ENCODE measurements at places on chromosomes 1 and 21.

DNA sequence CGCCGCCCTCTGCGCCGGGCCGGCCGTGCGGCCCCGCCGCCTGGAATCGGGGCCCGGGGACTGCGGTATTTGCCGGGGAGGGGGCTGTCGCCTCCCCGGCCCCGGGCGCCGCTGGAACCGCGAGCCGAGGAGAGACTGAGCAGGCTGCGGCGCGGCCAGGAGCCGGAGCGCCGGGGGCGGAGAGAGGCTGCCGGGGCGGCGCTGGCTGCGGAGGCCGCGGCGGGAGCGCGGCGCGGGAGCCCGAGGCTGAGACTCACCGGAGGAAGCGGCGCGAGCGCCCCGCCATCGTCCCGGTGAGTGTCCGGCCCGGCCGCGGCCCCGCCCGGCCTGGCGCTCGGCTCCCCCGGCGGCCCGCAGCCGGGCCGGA lies 746 bp downstream of the DYRK1A start:
- DNase-seq, result no peak

DNA sequence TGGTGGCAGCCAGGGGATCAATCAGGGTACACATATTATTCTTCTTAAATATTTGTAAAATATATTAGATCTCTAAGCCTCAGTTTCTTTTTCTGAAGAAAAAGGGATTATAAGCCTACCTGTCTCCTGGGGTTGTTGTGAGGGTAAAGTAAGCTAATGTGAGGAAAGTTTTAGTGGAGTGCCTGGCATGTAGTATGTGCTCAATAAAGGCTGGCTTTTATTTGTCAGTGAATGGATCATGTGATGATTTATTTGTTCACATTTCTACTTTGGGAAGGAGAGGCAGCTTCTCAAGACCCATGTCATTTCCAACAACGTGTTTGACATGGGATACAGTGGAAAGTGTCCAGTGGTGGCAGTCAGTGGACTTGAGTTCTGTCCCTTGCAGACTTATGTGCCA lies 12.4 kb upstream of the RBM15 start:
- no peak for DNase-seq

GRCh38 chr1:5939271-5940170 lies 52.7 kb downstream of the NPHP4 start:
- DNase-seq, result no peak

DNA sequence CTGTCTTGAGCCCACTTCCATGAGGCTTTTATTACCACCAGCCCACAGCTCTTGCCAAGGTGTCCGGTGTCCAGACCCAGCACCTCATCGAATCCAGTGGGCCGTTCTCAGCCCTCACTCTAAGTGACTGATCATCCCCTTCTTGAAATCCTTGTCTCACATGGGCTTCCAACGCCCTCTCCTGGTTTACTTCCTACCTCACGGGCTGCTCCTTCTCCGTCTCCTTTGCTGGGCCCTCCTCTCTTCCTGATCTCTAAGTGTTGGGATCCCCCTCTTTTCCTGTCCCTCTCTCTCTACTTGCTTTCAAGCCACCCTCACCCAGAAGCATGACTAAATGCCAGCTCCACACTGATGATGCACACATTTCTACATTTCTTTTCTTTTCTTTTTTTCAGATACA lies 9.0 kb upstream of the RHBG start:
- peak; percentile 39 for DNase-seq

GRCh38 chr1:36628804-36629203 lies 146.1 kb upstream of the CSF3R start:
- DNase-seq, result no peak

DNA sequence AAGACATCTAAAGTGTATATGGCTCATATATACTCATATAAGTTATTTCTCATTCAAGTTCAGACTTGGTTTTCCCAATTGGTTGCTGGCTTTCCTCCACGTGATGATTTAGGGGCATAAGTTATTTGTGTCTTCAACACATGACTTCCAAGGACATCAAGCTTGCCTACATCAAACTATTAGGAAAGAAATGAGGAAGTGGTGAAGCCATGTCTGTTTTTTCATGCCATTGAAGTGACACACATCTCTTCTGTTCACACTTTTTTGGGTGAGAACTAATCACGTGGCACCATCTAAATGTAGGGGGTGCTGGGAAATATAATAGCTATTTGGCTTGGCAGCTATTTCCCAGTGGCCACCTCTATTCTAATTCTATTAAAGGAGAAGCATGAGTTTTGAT lies 282.1 kb downstream of the OMA1 start:
- DNase-seq, result no peak

GRCh38 chr1:65409314-65409713 lies 11.2 kb upstream of the LEPR start:
- DNase-seq, result no peak

GRCh38 chr1:234913278-234913649 lies 215.4 kb downstream of the TOMM20 start:
- DNase-seq, result no peak

DNA sequence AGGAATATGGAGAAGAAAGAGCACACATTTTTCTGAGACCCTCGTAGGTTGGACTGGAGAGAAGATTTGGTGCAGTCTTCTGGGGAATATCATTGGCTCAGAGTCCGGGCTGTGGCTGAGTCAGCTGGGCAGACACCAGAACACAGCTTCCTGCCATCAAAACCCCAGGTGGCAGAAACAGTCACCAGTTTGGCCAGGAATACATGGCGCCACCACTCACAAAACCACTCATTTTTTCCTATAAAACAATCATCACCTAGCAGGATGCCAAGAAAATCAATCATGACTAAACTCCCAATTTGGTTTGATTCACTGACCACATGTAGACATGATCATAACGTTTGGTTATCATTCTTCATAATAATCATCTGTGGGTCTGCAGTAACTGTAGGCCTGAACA lies 178.1 kb upstream of the PBX1 start:
- DNase-seq, result no peak

GRCh38 chr1:38523568-38523939 lies 336.0 kb downstream of the RRAGC start:
- DNase-seq, result no peak

- DNase-seq, result no peak
These were observed 65.4 kb downstream of the MACF1 start for GRCh38 chr1:39269791-39270342.

- no peak for DNase-seq
These were observed 170.3 kb upstream of the TMEM51 start for GRCh38 chr1:14983277-14983676.

- DNase-seq, result peak; percentile 48
These were observed 134.6 kb upstream of the PDE4B start for GRCh38 chr1:65658122-65658521.
